Activated T-helper 1 cell treated with anti-CD3 and anti-CD28 coated beads, Interleukin-2, amount 50 U/mL, for 16 hours (primary cell): ENCODE measurements at places on chromosomes 6 and 20.

DNA sequence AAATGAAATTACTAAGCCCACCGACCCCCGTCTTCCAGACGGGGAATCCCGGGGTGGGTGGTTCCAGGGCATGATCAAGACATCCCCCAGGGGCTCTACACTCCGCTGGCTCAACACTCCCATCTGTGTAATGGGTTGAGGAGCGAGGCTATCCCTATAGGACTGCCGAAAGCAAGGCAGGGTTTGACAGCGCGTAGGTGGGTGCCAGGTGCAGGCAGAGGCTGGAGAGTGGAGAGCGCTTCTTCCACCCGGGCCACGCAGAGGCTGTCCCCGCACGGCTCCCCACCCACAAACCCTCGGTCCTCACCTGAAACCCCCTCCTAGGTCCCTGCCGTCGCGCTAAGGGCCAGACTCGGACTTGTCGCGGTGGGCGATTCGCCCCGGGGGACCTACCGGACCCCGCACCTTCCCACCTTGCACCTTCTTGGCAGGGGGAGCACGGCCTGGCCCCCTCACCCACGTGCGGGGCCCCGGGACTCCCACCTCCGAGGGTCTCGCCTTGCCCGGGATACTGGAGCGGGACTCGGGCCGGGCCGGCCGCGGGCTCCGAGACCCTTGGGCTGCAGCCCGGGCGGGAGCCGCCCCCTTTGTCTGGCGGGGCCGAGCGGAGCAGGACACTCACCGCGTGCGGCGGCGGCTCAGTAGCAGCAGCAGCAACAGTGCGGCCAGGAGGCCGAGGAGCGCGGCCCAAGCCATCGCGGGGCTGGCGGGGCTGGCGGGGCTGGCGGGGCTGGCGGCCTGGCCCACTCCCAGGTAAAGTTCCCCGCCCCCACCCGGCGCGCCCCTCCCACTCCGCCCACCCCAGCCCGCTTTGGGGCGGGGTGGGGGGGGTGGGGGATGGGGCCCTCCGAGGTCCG, at the start of gene PTGIS:
Gene PTGIS, minus strand, starts transcription at position 717 of the 857 bp plus-strand sequence. Its CDS starts 21 bp downstream, at position 696.
- no peak for DNase-seq

- DNase-seq, result no peak
These were observed 104.5 kb downstream of the MKKS start for GRCh38 chr20:10329387-10330005.

DNA sequence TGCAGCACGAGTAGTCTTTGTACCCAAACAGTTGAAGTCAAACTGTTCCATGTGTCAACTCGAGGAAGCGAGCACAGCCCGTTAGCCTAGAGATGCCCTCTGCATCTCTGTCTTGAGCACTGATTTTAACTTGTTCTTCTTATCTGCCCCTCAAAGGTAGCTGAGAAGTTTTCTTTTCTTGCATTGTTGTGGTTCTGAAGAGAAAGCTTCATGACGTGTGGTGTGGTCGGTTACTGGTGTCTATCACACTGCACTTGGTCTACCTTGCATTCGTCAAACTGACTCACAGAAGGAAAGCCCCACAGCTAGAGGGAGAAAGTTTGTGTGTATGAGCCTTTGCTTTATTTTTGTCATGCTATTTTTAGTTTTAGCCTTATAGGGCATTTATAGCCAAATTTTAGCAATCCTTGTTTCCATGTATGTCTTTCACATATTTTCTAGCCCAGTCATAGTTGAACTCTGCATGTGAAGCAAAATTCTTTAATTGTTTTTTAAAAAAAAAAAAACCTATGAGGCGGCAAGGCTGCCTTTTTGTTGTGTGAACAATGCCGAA, 115.1 kb downstream of the JAG1 start:
- DNase-seq, result no peak

- no peak for DNase-seq
These were observed 99.3 kb downstream of the PAX1 start for GRCh38 chr20:21804802-21805201.

- DNase-seq, result no peak
These were observed 930.2 kb downstream of the TFAP2A start for GRCh38 chr6:9484686-9485085.

- no peak for DNase-seq
These were observed 94.2 kb downstream of the FOXC1 start for GRCh38 chr6:1703923-1704322.

GRCh38 chr6:52992980-52993920, 1.8 kb downstream of the GSTA4 start:
- DNase-seq, result no peak

- DNase-seq, result no peak
These were observed 56.3 kb downstream of the EZR start for GRCh38 chr6:158762787-158763433.

DNA sequence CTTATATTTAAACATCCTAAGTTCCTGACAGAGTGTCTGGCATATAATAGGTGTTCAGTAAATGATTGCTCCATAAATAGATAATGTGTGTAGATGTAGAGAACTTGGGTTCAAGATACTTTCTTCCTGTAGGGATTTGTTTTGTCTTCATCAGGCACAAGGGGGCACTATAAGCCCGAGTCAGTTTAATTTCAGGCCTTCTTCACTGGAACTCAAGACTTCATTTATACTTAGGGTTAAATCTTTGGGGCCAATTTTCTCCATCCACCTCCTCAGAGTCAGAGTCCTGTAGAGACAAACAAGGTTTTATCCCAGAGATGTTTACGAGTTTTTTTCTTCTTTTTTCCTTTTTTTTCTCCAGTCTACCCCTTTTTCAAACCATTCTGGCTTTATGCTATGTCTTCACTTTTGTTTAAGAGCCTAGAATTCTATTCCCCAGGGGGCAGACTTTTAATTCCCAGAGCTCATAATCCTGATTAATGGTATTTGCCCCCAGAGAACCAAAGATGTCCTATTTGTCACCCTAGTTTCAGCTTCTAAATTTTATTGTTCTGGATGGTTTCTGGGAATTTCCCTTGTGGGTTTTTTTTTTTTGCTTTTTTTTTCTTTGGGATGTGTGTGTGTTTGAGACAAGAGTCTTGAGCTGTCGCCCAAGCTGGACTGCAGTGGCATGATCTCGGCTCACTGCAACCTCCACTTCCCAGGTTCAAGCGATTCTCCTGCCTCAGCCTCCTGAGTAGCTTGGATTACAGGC, 88.4 kb downstream of the HFE start:
- no peak for DNase-seq
